ENCODE measurements at places on chromosomes 5 and 9.

DNA sequence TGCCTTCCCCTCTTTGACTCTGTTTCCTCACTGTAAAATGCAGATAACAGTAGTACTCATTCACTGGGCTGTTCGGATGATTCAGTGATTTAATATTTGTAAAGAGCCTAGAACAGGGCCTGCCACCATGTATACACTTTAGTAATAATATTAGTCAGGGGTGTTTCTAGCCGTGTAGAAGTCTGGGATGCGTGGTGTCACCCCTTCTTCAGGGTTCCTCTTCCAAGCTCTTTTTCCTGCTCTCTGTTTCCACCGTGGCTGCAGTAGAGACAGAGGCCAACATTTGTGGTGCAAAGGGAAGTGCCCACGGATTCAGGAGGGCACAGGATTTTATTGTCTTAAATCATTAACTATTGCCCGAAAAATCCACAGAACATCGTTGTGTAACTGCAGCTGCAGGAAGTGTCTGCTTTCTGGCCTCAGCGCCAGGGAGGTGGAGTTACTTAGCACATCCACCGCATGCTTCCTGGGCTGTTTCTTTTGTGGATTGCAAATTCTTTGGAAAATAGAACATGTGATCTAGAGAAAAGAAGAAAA lies 61.7 kb downstream of the TRIO start:
- no peak for DNase-seq

GRCh38 chr5:16418471-16418922 lies 47.1 kb downstream of the ZNF622 start:
- no peak for DNase-seq

DNA sequence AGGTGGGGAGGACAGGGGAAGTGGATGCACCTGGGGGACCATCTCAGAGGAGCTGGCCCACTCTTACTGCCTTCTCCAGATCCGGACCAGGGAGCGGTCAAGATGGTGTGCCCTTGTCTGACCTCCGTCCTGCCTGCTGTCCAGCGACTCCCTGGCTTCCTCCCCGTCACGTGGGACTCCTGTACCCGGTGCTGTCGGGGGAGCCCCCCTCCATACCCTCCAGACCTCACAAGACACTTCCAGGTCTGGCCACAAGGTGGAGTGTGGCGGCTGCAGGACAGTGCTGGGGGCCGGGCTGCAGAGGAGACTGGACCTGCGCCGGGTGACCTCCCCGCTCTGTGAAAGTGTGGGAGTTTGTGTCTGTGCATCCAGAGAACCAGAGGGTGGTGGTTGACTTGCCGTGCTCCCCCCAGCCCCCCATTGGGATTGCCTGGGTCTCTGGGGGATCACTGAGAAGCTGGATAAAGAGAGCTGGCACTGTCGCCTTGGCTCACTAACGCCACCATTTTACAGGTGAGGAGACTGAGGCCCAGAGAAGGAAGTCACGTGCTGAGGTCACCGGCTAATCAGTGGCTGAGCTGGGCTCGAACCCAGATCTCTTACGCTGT lies 1.9 kb upstream of the CRB2 start:
- no peak for DNase-seq

DNA sequence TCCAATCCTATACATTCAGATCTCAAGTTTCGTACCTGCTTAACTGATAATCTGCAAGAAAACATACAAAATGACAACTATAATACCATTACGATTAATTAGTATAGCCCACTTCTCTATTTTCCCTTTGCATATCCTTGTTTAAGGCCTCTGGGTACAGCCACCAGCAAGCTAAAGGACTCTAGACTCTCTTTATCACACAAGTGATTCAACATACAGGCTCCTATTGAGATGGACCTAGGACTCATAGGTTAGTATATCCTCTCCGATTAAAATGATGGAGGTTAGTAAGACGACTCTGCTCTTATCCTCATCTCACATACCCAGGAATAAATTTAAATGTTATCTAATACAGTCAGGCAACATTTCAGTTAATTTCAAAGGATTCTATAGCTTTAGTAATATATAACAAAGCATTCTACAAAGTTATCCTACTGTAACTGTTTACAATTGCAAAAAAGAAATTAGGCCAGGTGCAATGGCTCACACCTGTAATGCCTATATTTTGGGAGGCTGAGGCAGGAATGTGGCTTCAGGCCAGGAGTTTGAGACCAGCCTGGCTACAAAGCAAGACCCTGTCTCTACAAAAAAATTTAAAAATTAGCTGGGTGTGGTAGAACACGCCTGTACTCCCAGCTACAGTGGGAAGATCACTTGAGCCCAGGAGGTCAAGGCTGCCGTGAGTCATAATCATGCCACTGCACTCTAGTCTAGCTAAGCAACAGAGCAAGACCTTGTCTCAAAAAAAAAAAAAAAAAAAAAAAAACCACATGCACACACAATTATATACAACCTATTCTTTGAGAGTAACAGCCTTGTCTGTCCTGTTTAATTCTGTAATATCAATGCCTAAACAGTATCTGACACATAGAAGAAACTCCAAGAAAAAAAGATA lies 15.4 kb downstream of the HAUS6 start:
- no peak for DNase-seq

- no peak for DNase-seq
Measured at GRCh38 chr9:106405871-106406435, 457.0 kb upstream of the ZNF462 start.

GRCh38 chr9:129201866-129202265 lies 23.8 kb upstream of the IER5L start:
- no peak for DNase-seq

Measured in NCI-H187 treated with DMSO at 0.1 percent for 48 hours (cell line).